ENCODE measurements at places on chromosomes 7 and 10. TPM values are rescaled to one million over a fixed set of nuclear protein-coding genes. Genes with fewer than 3 reads are reported as not detected.

The SNCG gene
- total RNA-seq: 15.3 TPM

The CTAGE15 gene
- total RNA-seq: not detected

The TMEM270 gene
- total RNA-seq: not detected

The SPDYE2 gene
- not detected for total RNA-seq

The GIMAP8 gene
- total RNA-seq: not detected

The NRF1 gene
- 11.5 TPM for total RNA-seq

The GBX1 gene
- total RNA-seq: 0.17 TPM

The IQUB gene
- not detected for total RNA-seq

The ABCC2 gene
- total RNA-seq: 154 TPM

The RNF133 gene
- not detected for total RNA-seq

The CYP2C19 gene
- total RNA-seq: not detected

The FRAT1 gene
- total RNA-seq: 2.2 TPM

The DYNC1I1 gene
- 0.20 TPM for total RNA-seq

The SPDYE5 gene
- not detected for total RNA-seq

The ACBD7 gene
- total RNA-seq: 1.0 TPM

The MBLAC1 gene
- total RNA-seq: 2.7 TPM

The C10orf67 gene
- total RNA-seq: 0.11 TPM

The TMEM229A gene
- not detected for total RNA-seq

The CFAP46 gene
- total RNA-seq: 1.1 TPM

The H2BK1 gene
- total RNA-seq: not detected

The DPP6 gene
- total RNA-seq: not detected

The PAPSS2 gene
- 22.1 TPM for total RNA-seq

The ZNF736 gene
- not detected for total RNA-seq

The UCN3 gene
- not detected for total RNA-seq

The AGR2 gene
- total RNA-seq: 176 TPM

The STEAP1B gene
- total RNA-seq: not detected

The MSS51 gene
- 0.41 TPM for total RNA-seq

The C10orf105 gene
- total RNA-seq: not detected

The TDRD1 gene
- total RNA-seq: not detected

The KLF14 gene
- 0.05 TPM for total RNA-seq

The OR2A42 gene
- not detected for total RNA-seq

The C7orf33 gene
- total RNA-seq: not detected

The WNT2 gene
- total RNA-seq: 0.06 TPM

Data from A549 treated with RU486 at 1 μM for 4 hours (cell line).